ENCODE measurements at places on chromosomes 6 and 20.
A peak's percentile ranks its signal among the peaks of the same experiment; 100 is the strongest.

DNA sequence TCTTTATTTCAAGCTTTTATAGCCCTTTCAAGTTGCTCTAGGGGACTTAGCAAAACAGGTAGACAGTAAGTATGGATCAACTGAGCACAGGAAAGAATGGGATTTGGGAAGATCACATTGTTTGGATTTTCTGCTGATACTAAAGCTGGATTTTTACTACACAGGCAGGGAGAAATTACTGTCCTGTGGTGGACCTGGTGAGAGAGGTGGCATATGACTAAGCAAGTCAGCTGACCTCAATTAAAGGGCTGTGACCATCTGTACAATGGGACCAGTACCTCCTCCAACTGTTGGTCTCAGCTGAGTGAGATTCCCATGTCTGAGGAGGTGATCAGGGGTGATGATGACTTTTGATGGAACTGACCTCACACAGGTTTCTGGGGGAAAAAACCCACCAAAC, 28.0 kb downstream of the RREB1 start:
- no peak for DNase-seq

DNA sequence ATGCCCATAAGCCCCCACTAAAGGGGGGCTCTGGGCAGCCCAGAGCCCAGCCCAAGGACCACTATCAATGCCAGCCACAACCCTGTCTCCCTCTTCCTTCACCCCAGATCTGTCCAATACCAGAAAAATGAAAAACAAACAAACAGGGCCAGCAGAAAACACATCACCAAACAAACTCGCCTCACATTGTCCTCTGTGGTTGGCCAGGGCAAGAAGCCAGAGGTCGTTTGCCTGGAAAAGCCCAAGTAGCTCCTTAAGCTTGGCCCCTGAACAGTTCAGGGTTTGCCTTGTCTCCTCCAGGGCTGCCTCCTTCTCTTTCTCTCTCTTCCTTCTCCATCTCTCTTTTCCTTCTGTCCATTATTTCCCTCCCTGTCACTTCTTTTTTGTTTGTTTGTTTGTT, 10.1 kb upstream of the SCUBE3 start:
- no peak for DNase-seq

- DNase-seq: no peak
Measured at GRCh38 chr20:23289249-23289648, 61.3 kb upstream of the NXT1 start.

DNA sequence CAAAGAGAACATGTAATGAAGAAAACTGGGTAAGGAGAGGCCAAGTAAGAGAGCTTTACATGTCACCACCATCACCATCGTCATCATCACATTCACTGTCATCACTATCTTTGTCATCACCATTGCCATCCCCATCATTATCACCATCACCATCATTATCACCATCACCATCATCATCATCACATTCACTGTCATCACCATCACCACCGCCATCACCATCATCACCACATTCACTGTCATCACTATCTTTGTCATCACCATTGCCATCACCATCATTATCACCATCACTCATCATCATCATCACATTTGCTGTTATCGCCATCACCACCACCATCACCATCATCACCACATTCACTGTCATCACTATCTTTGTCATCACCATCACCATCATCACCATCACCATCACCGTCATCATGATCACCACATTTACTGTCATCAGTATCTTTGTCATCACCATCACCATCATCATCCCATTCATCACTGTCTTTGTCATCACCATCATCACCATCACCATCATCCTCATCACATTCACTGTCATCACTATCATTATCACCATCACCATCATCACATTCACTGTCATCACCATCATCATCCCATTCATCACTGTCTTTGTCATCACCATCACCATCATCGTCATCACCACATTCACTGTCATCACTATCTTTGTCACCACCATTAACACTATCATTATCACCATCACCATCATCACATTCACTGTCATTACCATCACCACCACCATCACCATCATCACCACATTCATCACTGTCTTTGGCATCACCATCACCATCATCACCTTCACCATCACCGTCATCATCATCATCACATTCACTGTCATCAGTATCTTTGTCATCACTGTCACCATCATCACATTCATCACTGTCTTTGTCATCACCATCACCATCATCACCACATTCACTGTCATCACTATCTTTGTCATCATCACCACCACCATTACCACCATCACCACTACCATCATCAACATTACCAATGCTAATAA, 172.3 kb downstream of the ERMARD start:
- DNase-seq: no peak

DNA sequence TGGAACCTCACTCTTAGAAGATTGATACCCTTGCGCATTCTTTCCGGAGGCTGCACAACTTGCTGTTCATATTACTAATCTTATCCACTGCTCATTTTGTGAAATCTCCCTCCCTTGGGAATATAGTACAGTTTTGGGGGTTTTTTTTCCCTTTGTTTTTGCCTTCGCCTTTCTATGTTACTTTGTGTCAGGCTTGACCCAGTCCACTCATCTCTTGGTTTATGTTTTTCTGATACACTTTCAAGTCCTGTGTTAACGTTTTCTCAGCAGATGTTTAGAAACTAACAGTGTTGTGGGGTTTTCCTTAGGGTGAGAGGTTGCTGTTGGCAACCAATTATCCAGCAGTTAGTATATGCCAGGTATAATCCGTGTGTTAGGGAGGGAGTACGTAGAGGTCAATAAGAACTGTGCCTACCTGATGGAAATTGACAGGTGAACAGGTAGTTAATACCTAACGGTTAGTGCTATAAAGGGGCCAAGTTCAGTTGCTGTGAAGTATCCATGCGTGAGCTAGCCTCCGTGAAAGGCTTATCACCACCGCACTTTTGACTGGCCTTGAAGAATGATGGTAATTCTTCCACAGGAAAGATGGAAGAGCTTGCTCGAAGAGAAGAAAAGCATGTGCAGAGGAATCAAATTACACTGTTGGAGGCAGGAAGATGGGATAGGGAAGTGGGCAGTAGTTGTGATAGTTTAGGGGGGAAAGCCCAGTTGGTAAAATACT, 1.4 kb downstream of the NFYA start:
- peak; percentile 22 for DNase-seq

- DNase-seq: no peak
Measured at GRCh38 chr20:47468290-47469050, 33.2 kb upstream of the NCOA3 start.

Data from neural progenitor cell (in vitro differentiated cells).